ENCODE measurements at places on chromosomes 3 and 15. TPM values are rescaled to one million over a fixed set of nuclear protein-coding genes. Genes with fewer than 3 reads are reported as not detected.

DNA sequence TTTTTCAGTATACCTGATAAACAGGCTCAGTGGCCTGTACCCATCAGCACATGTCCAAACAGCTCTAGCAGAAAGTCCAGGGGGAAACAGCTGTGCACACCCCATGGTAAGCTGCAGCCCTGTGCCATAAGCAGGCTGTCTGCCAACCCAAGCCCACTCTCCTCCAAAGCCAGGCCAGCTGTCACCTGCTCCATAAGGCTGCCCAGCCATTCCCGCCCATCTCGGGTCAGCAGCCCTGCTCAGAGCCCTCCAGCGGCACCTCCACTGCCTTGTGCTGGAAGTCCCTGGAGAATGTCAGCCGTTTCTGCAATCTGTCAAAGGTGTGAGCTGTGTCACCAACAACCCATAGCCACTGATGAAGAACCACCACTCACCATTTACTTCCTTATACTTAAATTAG is 82.0 kb downstream of the NTRK3 start:
- H3K27me3 ChIP-seq = peaks cover 6% of the 10 kb centered on the region
- no peak overlapping the region for H3K27ac ChIP-seq
- no peaks in the 10 kb centered on the region for H3K4me1 ChIP-seq
- H3K36me3 ChIP-seq = no peaks in the 10 kb centered on the region

GRCh38 chr3:160009525-160009924 is 20.9 kb downstream of the IL12A start:
- H3K27ac ChIP-seq = no peak overlapping the region
- H3K4me1 ChIP-seq = peaks cover 8% of the 10 kb centered on the region
- no peak overlapping the region for H3K4me3 ChIP-seq
- no peaks in the 10 kb centered on the region for H3K27me3 ChIP-seq
- H3K36me3 ChIP-seq = no peaks in the 10 kb centered on the region

DNA sequence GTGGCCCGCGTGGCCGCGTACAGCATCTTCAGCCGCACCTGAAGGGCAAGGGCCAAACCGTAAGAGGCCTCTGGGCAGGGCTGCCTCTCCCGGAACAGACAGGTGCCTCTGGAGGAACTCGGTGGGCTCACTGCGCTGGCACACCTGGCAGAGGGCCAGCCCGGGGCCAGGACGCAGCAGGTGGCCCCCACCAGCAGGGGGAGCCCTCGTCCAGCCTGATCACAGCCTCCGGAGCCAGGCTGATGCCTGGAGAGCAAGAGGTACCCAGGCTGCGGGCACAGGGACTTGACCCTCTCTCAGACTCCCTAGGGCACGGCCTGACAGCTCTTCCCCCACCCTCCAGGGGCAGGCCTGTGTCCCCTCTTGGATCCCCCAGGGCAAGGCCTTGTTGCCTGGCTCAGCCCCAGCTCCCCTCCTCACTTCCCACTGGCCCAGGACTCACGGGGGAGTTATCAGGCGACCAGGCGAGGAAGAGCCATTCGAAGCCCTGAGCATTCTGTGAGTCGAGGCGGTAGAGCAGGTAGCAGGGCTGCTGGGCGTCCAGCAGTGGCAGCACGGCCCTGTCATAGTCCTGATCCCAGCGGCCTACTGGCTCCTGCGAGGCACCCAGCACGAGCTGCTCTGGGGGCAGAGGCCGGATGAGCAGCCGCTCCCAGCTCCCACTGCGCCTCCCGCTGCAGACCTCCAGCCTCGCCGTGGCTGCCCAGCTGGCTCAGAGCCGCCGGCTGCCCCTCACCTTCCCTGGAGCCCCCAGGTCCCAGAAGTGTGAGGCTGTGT is 6.2 kb upstream of the TLR9 start:
- peak; percentile 93 for DNase-seq
- peaks cover 2% of the 10 kb centered on the region for H3K36me3 ChIP-seq
- peak overlapping the region; percentile 51 for H3K4me3 ChIP-seq

DNA sequence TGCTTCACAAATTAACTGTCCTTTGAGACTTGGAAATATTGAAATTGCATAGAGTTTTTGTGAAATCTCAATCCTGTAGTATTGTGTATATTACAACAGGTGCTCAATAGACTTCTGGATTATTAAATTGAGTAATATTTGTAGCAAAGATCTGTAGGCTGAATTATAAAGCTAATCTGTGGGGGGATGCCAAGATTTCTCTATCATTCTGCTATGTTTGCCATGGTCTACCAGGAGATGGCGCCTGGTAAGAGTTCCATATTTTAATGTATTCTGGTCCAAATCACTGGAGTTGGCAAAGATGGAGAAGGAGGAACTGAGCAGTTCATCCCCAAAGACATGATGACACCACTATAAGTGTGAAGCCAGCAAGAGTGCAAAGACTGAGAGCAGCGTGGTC is 340.9 kb upstream of the TPRG1 start:
- no peak overlapping the region for H3K27ac ChIP-seq
- H3K4me1 ChIP-seq = peaks cover 24% of the 10 kb centered on the region
- H3K4me3 ChIP-seq = no peak overlapping the region
- H3K27me3 ChIP-seq = no peaks in the 10 kb centered on the region
- no peak for DNase-seq

GRCh38 chr3:186589121-186589520 is 18.6 kb downstream of the DNAJB11 start:
- H3K27me3 ChIP-seq = no peaks in the 10 kb centered on the region
- DNase-seq = no peak
- peak overlapping the region; percentile 59 for H3K27ac ChIP-seq
- peaks cover 21% of the 10 kb centered on the region for H3K4me1 ChIP-seq
- H3K4me3 ChIP-seq = no peak overlapping the region

GRCh38 chr15:50911001-50911400 is 2.5 kb downstream of the AP4E1 start:
- peak overlapping the region; percentile 8 for H3K4me3 ChIP-seq
- no peaks in the 10 kb centered on the region for H3K27me3 ChIP-seq
- no peak for DNase-seq
- H3K27ac ChIP-seq = peak overlapping the region; percentile 19

DNA sequence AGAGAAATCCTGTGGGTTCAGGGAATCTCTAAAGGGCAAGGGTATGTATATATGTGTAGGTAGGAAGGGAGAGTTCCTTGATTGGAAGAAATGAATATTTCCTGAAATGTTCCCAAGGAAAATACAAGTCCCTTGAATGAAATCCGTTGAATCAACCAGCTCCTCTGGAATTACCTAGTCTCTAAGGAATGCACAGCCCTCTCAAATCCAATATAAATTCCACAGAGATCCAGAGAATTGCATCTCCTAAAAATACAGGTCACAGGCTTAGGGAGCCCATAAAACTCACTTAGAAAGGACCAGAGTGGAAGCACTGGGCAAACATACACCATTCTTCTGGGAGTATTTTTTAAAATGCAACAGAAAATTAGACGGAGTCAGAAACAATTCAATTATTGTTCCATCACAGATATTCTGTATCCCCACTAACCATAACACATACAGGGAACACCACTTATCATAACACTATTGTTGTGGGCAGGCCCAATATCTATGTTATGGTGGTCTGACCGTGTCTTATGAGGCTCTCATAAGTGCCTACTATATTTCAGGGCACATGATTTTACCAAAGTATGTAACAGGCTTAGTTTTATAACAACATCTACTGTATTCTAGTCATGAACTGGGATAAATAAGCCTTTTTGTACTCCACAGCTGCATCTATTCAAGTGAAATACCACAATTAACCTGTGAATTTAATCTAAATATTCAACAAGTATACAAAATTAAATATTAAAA is 43.7 kb downstream of the IGSF11 start:
- no peaks in the 10 kb centered on the region for H3K36me3 ChIP-seq
- no peak overlapping the region for H3K27ac ChIP-seq
- H3K4me1 ChIP-seq = peaks cover 6% of the 10 kb centered on the region

- no peaks in the 10 kb centered on the region for H3K4me1 ChIP-seq
- H3K27me3 ChIP-seq = no peaks in the 10 kb centered on the region
- DNase-seq = no peak
- H3K36me3 ChIP-seq = no peaks in the 10 kb centered on the region
Observed at GRCh38 chr3:162224746-162225145, 728.1 kb downstream of the OTOL1 start.

- no peak for DNase-seq
- no peak overlapping the region for H3K27ac ChIP-seq
- H3K36me3 ChIP-seq = no peaks in the 10 kb centered on the region
- H3K4me3 ChIP-seq = no peak overlapping the region
- no peaks in the 10 kb centered on the region for H3K4me1 ChIP-seq
- peaks cover 4% of the 10 kb centered on the region for H3K27me3 ChIP-seq
Observed at GRCh38 chr3:62183969-62184368, 189.4 kb downstream of the FEZF2 start.

- no peaks in the 10 kb centered on the region for H3K36me3 ChIP-seq
- no peak overlapping the region for H3K27ac ChIP-seq
- H3K27me3 ChIP-seq = no peaks in the 10 kb centered on the region
- H3K4me1 ChIP-seq = peaks cover 9% of the 10 kb centered on the region
- no peak for DNase-seq
Observed at GRCh38 chr3:16183601-16184270, 9.3 kb downstream of the GALNT15 start.

- H3K27me3 ChIP-seq = no peaks in the 10 kb centered on the region
- no peaks in the 10 kb centered on the region for H3K36me3 ChIP-seq
- no peak overlapping the region for H3K4me3 ChIP-seq
- H3K27ac ChIP-seq = no peak overlapping the region
Observed at GRCh38 chr15:52206446-52206845, 15.3 kb upstream of the GNB5 start.

- H3K4me3 ChIP-seq = peak overlapping the region; percentile 18
- peaks cover 9% of the 10 kb centered on the region for H3K27me3 ChIP-seq
- peak; percentile 12 for DNase-seq
- no peaks in the 10 kb centered on the region for H3K36me3 ChIP-seq
Observed at GRCh38 chr15:58864602-58865424, 68.7 kb downstream of the SLTM start.

DNA sequence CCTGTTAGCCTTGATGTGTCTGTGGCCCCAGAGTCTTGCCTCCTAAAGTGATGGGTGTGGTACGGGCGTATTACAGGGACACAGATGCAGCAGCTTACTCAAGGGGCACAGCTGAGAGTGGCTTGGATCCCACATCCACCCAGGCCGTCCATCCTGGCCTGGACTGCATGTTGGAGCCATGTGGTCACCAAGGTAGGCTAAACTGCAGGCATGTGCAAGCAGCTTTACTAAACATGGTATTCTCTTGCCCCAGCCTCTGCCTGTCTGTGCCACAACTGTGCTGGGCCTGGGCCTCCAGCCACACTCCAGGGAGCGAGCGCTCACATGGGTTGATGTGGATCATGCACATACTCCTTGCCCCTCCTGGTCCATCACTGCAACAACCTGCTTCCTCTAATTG is 6.1 kb upstream of the GPR62 start:
- no peaks in the 10 kb centered on the region for H3K4me1 ChIP-seq
- H3K27me3 ChIP-seq = peaks cover 14% of the 10 kb centered on the region
- no peaks in the 10 kb centered on the region for H3K36me3 ChIP-seq
- DNase-seq = no peak
- H3K4me3 ChIP-seq = no peak overlapping the region

DNA sequence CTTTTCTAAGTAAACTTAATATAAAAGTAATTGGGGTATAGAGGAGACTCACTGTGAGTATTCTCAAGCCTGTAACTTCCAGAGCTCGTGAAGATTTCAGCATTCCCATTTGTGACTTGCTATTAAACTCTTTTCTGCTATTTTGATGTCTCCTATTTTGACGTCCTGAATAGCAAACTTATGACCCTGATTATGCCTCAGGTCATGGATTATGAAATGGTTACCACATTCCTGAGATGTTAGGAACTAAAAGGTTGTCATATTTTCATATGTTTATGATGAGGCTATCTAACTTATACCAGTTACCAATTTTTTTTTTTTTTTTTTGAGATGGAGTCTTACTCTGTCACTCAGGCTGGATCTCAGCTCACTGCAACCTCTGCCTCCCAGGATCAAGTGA is 105.5 kb downstream of the ATG7 start:
- H3K4me1 ChIP-seq = peaks cover 2% of the 10 kb centered on the region
- DNase-seq = no peak
- peaks cover 7% of the 10 kb centered on the region for H3K36me3 ChIP-seq
- H3K27me3 ChIP-seq = no peaks in the 10 kb centered on the region

- H3K36me3 ChIP-seq = peaks cover 3% of the 10 kb centered on the region
- H3K4me1 ChIP-seq = no peaks in the 10 kb centered on the region
- H3K4me3 ChIP-seq = no peak overlapping the region
- no peak for DNase-seq
Observed at GRCh38 chr3:166422556-166422955, 585.3 kb upstream of the BCHE start.

GRCh38 chr3:171328419-171329082 is 131.7 kb downstream of the TNIK start:
- peaks cover 34% of the 10 kb centered on the region for H3K4me1 ChIP-seq
- no peak overlapping the region for H3K27ac ChIP-seq
- peak; percentile 46 for DNase-seq
- no peak overlapping the region for H3K4me3 ChIP-seq

DNA sequence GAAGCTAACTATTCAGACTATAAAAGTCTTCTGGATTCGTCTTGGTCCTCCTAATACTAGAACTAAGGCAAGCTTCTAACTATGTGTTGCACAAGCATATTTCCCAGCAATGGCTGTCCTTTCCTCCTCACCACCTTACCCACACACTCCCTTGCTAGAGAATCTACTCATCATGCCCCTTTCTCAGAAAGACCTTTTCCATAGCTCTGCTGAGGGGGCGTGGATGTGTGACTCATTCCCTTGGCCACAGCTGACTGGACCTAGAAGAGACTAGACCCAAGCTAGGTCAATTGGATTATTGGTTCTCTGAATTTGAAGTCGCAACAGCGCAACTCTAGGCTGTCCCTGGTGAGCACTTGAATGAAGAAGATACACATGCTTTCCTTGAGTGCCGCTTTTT is 47.1 kb downstream of the ERC2 start:
- no peak overlapping the region for H3K4me3 ChIP-seq
- H3K4me1 ChIP-seq = peaks cover 8% of the 10 kb centered on the region
- no peak overlapping the region for H3K27ac ChIP-seq
- no peaks in the 10 kb centered on the region for H3K36me3 ChIP-seq

DNA sequence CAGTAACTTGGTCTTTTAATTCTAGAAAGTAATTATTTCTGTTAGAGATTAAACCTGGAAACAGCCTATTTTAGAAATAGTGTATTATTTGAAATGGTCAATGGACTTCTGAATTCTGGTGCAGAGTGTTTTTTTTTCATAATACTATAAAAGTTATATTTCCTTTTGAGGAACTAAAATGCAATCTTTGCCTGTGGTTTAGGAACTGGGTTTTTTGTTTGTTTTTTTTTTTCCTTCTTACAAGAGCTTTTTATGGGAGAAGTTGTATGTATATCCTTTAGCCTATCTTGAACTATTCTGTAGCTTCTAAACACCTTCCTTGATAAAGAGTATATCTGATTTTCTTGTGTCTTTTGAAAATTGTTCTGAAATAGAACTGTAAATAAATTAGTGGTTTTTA is 88.3 kb downstream of the ARIH1 start:
- no peak overlapping the region for H3K4me3 ChIP-seq
- no peaks in the 10 kb centered on the region for H3K36me3 ChIP-seq
- no peak for DNase-seq
- no peaks in the 10 kb centered on the region for H3K27me3 ChIP-seq
- peak overlapping the region; percentile 69 for H3K27ac ChIP-seq

Gene CSPG4
- not detected for total RNA-seq

Gene CFAP91
- 0.30 TPM for total RNA-seq

Gene SLC38A3
- total RNA-seq = not detected

Gene CRYGS
- 7.1 TPM for total RNA-seq
